ENCODE measurements at places on chromosomes 16 and 17.

DNA sequence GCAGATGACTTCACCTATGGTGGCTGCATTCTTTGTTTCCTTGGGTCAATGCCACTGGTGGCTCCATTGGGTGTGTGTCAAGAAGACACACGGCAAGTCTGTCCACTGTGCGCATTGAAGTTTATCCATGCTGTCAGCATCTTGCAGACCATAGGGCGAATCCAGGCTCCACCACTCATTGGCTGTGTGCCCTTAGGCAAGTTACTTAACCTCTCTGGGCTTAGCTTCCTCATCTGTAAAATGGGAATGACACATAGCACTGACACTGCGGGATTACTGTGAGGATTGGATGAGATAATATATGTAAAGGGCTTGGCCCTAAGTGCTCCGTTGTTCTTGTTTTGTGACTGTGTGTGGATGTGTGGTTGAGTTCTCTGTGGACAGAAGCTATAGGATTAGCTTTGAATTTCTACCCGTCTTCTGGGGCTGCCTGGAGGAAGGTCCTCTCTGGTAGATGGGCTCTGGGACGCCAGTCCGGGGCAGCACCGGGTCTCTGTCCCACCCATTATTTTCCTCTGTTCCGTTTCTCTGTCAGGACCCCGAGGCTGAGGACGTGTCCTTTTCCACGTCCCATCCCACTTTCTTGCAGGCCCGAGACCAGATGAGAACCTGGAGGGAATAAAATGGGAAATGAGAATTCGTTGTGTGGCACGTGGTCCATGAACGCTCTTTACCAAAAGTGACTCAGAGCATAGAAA, 178.4 kb downstream of the IRF8 start:
- no peak for DNase-seq

GRCh38 chr17:78180083-78180482, 6.8 kb downstream of the TK1 start:
- no peak for DNase-seq

DNA sequence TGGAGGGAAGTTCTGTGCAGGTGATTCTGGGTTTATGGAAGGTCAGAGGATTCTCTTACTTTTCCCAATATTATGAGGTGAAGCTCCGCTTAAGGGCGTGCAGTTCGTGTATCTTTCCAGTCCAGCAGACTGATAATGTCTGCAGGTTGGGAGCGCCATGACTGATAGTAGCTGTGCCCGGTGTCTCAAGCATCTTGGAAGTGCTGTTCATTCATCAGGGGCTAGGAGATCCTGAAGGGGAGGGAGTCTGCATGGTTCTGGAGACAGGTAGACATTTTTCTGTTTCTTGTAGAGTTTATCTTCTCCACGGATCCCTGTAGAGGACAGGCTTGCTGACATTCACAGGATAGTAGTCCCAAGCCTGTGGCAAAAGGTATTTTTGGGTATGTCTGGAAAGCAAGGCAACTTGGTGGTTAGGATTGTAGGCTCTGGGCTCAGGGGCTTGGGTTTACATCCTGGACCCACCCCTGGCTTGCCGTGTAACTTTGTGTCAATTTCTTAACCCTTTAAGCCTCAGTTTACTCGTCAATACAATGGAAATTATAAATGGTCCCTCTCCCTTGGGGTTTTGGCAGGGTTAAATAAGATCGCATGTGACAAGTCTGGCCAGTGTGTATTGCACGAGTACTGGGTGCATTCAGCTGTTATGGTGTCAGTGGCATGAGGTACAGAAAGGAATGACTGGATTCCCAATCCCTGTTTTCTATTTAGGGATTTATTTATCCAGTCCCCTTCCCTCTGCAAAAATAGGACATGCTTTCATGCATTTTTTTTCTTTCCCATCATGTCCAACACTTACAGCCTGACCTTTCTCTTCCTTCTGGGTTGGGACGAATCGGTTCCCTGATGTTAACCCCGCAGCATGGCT, 8.2 kb downstream of the HLF start:
- no peak for DNase-seq

- no peak for DNase-seq
Observed at GRCh38 chr17:57106107-57106835, 21.2 kb downstream of the AKAP1 start.

GRCh38 chr16:68363658-68364521, 53.1 kb downstream of the PRMT7 start:
- no peak for DNase-seq

Measured in CD4-positive, alpha-beta T cell treated with Interferon alpha-2 for 1 hour (primary cell).